Stimulated activated CD8-positive, alpha-beta memory T cell treated with anti-CD3 and anti-CD28 coated beads, Interleukin-7, amount 100 ng/mL, for 4 hours (primary cell): ENCODE measurements at places on chromosomes 7 and 10.

GRCh38 chr7:81641873-81642272 lies 128.0 kb downstream of the HGF start:
- DNase-seq = no peak

DNA sequence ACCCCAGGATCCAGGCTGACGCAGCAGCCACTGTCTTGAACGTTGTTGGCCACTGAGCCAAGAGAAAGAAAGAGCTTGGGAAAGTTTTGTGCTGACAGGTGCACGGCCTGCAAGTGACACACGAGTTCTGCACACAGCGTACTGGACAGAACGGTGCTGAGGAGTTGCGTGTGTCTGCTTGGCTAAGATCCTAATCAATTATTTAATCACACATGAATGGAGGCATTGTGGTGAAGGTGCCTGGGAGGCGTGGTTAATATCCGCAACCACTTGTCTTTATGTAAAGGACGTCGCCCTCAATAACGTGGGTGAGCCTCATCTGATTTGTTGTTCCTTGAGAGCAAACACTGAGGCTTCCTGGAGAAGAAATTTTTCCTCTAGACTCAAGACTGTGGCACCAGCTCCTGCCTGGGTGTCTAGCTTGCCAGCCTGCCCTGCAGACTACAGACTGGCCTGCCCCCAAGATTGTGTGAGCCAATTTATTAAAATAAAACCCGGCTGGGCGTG lies 16.6 kb upstream of the GNA12 start:
- no peak for DNase-seq

DNA sequence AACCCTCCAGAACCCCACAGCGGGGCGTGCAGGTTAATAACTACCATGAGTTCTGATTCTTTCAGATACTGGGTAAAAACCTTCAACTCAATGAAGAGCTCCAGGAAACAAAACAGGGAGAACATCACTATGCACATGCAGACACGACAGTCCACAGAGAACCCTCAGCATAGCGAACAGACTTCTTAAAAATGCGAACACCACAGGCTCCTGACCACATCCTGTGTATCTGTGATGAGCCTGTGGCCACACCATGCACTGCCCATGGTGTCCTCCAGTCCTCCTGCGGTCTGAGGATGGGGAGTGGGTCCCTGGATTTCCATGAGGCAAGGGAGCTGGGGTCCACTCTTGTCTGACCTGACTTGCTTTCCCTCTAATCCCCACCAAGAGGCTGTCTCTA lies 107.2 kb downstream of the COBL start:
- no peak for DNase-seq

DNA sequence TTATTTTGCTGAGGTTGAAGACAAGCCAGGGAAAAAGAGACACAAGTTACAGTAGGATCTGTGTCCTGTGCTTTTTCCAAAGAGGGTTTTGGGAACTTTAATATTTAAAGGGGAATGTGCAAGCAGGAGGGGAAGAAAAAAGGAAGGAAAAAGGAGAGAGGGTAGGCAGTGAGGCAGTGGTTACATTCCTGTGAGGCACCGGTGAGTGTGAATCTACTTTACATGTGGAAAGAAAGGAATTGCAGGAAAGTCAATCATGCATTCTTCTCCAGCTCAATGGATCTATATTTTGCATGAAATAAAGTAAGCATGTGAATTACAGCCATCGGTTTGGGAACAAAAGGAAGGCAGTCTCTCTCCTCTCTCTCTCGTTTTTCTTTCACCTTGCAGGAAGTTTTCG lies 12.6 kb upstream of the DYNC2I1 start:
- no peak for DNase-seq

- no peak for DNase-seq
Measured at GRCh38 chr7:46750321-46750865, 829.3 kb upstream of the IGFBP3 start.

GRCh38 chr10:58189269-58189668 lies 78.4 kb downstream of the IPMK start:
- DNase-seq = no peak

GRCh38 chr7:140342727-140343514 lies 55.4 kb downstream of the SLC37A3 start:
- DNase-seq = no peak

DNA sequence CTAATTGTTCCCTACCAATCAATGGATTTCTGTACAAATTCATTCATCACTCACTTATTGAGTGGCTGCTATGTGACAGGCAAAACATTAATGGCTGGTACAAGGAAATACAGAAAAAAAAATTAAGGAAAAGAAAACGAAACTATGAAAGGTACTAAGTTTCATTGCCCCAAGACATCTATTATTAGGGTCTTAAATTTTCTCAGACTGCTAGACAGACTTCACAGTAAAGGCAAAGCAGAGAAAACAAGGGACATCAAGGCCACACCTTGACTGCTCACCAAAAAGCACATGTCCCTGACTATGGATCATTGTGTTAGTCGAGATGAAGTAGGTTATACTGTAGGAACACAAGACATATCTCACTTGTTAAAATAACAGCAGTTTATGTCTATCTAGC lies 36.5 kb downstream of the DGKI start:
- no peak for DNase-seq
